ENCODE measurements at places on chromosomes 1 and 21.

DNA sequence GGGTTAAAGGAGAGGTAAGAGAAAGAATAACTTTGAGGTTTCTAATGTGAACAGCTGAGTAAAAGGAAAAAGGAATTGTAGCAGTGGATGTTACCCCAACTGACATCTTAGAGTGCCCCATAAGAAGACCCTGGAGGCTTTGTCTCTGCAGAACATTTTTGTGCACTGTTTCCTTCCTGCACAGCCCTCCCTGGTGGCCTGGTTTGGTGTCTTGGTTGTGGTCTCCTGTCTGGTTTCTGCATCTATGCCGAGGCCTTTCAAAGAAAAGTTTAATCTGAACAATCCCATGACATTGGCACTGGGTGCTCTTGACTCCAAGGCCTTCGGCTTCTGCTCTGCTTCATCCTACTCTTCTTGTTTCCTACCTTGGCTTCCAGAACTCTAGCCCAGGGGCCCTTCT lies 57.8 kb downstream of the RHOU start:
- DNase-seq = no peak

DNA sequence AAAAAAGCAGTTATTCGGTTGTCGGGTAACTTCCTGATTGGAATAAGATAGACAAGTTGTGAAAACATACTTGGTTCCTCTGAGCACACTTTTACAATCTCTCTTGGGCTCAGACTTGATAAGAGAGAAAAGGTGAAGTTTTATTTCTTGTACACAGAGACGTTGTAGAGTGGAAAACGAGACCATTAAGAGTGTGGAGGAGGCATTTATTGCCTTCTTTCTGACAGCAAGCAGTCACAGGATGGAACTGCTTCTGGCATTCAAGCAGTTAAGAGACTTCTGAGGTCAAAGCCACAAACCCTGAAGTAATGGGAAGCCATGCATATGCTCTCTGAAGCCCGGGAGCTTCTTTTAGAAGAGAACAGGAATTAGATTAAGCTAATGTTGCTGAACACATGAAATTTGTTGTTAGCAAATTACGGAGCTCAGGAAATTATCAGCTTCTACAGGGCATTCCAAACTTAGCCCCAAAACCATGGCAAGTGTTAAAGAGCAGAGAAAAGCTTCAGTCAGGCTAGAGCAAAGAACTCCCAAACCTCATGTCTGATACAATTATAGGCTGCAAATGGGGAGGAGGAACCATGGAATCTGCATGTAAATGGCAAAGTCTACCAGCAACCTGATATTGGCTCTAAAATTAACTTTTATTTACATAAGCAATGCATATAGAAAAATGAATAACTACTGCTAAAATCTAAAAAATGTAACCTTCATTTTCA lies 26.0 kb downstream of the S1PR1 start:
- no peak for DNase-seq

- DNase-seq = no peak
These were observed 44.5 kb upstream of the VAMP3 start for GRCh38 chr1:7726623-7727022.

GRCh38 chr1:235599536-235599935 lies 50.0 kb downstream of the GNG4 start:
- DNase-seq = no peak

GRCh38 chr1:31228986-31229385 lies 10.7 kb downstream of the NKAIN1 start:
- no peak for DNase-seq

DNA sequence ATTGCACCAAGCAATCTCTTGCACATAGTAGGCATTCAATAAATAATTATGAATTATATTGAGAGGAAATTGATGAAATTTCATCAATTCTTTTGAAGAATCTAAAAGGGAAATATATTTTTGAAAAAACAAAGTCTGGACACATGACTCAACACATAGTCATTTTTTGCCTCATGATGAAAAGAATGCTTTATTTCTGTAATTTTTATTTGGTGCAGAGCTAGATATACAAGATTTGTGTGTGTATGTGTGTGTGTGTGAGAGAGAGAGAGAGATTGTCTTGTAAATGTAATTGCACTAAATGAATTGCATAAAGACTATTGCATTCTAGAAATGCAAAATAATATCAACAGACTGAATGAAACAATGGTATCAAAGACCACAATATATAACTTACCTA lies 206.2 kb upstream of the C1orf87 start:
- DNase-seq = no peak

DNA sequence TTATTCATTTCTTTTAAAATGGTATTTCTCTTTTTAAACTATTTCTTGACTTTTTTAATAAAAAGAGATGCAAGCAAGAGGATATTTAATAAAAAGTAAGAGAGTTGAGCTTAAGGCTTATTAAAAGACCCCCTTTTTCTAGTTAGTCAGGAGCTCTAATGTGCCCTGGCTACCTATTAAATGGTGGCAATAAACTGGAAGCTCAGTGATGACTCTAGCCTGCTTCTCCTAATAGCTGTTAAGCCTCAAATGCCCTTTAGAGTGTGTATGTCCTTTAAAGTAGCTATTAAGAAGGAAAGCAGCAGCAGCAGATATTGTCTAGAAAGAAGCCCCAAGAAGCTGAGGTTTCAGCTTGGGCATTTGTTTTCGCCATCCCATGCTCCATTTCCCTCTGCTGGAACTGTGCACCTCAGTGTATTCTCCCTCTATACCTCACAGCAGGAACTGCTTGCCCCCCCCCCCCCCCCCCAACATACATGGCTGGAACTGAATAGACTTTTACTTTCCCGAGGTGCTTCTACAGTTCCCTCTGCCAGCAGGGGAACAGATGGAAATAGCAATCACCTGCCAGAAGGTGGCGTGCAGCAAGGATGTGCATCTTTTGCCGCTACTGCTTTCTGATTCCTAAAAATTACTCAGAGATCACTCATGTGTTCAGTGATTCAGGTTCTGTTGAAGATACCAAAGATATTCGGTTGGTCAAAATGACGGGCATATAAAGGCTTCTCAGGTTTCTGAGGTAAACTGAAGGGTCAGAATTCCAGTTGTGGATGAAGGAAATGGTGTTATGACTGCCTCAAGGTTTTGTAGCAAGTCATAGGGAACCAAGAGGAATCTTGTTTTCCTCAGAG lies 2.5 kb downstream of the RGS4 start:
- DNase-seq = peak; percentile 68

DNA sequence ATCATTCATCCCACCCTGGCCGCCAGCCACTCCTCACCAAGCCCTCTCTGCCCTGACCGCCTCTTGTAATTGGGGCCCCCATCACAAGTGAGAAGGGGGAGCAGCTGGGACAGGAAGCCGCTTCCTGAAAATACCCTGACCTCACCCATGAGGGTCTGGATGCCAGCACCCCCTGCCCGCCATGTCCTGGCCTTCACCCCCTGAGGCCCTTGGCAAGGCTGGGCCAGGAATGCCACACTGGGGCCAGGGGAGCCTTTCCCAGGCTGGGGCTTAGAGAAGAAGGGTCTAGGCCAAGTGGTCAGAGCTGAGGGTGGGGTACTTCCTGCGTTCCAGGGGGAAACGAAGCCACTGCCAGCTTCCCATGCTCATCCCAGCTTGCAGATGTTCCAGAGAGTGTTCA lies 60.5 kb downstream of the TAS1R2 start:
- DNase-seq = peak; percentile 94

DNA sequence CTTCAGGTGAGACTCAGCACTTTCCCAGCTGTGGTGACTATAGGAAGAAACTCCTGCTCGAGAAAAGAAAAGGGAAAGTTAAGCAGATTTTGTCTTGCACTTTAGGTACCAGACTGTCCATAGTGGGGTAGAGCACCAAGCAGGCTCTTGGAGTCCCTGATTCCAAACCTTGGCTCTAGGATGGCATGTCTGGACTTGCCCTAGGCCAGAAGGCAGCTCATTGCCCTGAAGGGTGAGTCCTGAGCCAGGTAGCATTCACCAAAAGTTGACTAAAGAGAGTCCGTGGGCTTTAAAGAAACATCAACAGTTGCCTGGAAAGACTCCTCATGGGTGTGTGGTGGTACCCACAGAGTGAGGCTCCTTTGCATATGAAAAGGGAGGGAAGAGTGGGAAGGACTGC lies 145.2 kb upstream of the SNX7 start:
- DNase-seq = no peak

DNA sequence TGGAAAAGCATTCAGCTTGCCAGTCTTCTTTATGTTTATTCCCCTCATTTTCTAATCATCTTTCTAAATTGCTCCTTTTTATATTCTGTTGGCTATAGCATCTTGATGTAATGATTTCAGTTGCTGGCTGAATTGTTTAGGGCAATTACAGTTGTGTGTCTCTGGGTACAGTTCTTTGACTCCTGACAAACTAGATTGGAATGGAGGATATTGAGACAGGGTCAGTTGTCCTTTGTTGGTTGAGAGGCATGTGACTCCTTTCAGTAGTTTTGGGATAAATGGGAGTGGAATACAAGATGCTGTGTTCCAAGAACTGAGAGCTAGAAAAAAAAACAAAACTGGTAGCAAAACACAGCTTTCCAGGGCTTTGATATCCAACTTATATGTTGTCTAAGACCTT lies 1.5 kb downstream of the CENPF start:
- no peak for DNase-seq

- no peak for DNase-seq
These were observed 56.6 kb downstream of the PRKCZ start for GRCh38 chr1:2106659-2107405.

GRCh38 chr1:231600458-231600976 lies 26.1 kb upstream of the DISC1 start:
- peak; percentile 78 for DNase-seq

- DNase-seq = no peak
These were observed 257.3 kb downstream of the PTBP2 start for GRCh38 chr1:96978901-96979300.

GRCh38 chr1:36446746-36447145 lies 3.5 kb downstream of the OSCP1 start:
- DNase-seq = no peak

- DNase-seq = no peak
These were observed 8.1 kb upstream of the POFUT2 start for GRCh38 chr21:45295576-45296365.

DNA sequence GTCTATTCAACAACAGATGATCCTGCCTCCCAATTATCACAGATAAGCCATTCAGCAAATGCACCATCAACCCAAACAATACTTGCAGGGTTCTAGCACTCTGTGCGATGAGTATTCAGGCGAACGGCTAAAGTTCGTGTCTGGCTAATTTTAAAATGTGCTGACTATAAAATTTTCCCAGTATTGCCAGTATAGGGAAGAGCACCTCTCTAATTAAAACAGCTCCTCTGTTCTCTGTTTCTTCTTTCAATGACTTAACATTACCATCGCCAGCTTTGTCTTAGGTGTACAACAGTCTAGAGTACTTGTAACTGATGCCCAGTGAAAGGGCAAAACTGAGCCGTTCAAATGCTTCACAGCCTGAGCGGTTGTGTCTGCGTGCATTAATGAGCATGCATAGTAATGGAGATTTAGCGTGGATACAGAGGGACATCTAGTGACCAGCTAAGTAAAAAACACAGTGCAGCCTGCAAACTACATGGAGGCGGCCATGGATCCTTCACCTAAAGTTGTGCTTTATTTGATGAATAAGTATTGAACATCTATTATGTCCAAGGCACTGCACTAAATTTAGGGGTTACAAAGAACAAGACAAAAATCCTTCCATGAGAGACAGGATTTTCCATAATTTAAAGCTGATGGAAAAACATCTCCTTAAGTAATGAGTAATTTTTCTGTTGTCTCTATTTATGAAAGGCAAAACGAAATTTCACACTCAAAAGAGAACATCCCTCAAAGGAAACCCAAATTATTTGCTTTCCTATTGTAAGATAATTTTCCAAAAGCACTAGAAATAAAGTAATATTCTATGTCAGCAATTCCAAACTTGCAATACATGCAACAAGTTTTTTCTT lies 120.0 kb downstream of the SETD4 start:
- peak; percentile 88 for DNase-seq

GRCh38 chr1:75136921-75137641 lies 2.9 kb downstream of the LHX8 start:
- DNase-seq = peak; percentile 41

GRCh38 chr1:45328680-45329079 lies 2.0 kb downstream of the HPDL start:
- no peak for DNase-seq

DNA sequence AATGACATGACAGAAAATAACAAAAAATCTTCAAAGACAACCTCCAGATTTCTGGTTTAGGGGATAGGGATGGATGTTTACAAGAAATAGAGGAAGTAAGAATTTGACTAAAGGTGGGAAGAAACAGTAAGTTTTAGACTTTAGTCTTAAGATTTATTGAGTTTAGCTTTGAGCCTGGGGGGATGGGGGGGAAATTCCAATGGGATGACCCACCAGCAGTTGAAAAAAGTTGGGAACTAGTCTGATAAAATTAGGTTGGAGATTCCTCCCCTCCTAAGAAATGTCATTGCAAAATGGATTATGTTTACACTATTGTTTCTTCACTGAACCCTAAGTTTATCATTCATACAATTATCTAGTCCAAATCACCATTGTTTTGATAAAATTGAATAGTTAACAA lies 28.4 kb downstream of the WDR26 start:
- DNase-seq = no peak

- no peak for DNase-seq
These were observed 102.8 kb downstream of the RHOU start for GRCh38 chr1:228837817-228838716.

DNA sequence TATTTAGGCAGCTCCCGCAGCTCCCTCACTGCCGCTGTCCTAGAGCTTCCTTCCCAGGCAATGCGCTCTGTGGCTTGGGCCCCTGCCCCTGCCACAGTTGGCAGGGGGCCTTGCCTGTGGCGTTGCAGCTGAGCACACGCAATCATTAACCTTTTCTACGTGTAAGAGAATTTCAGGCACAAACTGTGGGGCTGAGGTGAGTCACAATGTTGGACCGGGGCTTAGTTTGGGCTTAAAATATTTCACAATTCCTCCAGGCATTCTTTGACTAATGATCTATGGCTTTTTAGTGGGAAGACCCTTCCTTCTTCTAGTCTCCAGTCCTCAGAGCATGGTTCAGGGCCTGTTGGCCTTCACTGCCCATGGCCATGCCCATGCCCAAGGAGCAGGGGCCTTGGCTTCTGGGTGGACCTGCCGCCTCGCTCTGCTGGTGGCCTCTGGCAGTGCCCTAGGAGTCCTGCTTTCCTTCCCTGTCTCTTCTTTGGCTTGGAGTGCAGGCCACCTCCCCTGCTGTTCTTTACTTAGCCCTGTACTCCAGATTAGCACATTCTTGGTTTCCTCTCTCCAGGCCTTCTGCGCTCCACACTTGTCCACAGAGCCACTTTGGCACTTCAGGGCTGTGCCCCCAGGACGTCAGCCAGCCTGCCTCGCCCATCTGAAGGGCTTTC lies 39.2 kb downstream of the MAPKAPK2 start:
- DNase-seq = peak; percentile 65

DNA sequence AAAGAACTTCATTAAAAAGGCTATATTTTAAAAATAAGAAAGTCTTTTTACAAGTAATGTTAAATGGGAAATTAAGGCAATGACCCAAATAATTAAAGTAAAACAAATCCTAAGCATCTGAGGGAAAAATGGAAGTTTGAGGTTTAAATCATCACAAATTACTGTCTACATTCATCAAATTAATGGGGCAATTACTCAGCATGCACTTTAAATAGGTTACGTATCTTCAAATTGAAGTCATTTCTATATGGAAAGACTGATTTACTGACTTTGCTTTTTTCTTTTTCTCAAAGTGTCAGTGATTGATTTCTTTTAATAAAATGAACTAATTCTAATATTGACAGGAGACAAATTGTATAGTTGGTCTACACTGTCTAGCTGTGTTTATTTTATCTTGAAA lies 1452.3 kb downstream of the NCAM2 start:
- no peak for DNase-seq
